ENCODE measurements at places on chromosomes 4 and X.

GRCh38 chrX:120549483-120550452, 11.0 kb downstream of the CUL4B start:
- no peak for DNase-seq

DNA sequence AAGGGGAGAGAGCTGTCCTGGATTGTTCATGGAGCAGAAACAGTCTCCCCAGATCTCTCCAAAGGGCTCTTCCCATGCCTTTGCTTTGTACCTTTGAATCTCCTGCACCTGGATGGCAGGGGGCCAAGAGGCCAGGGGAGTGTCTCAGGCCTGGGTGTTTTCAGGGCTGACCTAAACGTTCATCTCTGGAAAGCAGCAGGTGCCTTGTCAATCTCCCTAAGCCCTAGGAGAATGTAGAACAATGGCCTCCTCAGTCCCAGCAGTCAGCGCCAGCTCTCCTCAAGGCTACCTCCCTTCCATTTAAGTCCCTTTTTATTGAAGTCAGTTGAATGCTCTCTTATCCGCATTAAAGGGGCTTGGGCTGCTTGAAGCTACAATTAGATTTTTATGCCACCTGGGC, 31.2 kb upstream of the NSUN7 start:
- no peak for DNase-seq

GRCh38 chrX:84907324-84907968, 96.2 kb upstream of the APOOL start:
- DNase-seq: peak; percentile 0

- DNase-seq: peak; percentile 1
Observed at GRCh38 chrX:80648023-80648422, 161.7 kb downstream of the BRWD3 start.

GRCh38 chrX:46647251-46647650, 73.7 kb downstream of the CHST7 start:
- DNase-seq: no peak

DNA sequence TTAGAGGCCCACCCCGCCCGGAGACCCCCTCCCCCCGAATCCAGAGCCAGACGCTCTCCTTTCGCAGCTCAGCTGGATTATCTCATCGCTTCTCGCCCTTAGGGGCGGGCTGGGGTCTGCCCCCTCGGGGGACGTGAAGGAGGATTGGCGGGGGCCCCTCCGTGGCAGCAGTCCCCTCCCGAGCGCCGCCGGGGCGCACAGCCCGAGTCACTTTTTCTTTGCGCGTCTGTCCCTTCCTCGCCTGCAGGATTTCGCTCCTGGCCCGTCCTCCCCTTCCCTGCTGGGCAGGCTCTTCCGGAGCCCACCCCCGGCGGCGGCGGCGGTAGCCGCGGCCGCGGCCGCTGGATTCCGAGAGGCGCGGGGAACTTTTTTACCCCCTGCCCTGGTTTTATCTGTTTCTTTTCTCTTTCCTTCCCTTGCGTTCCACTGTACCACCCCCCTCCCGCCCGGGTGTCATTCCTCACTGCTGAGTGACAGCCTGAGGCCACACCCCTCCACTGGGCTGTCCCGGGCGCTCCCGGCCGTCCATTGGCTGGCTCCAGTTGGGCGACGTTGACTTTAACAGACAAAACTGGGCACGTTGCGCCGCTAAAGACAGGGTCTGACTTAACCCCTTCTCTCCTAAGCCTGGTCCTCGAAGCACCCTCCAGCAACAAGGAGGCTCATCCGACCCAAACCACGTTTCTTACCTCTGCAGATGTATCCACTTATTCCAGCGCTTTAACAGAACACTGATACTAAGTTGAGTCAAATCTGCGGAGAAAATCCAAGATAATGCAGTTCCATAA, 492 bp upstream of the NKX3-2 start:
- no peak for DNase-seq

DNA sequence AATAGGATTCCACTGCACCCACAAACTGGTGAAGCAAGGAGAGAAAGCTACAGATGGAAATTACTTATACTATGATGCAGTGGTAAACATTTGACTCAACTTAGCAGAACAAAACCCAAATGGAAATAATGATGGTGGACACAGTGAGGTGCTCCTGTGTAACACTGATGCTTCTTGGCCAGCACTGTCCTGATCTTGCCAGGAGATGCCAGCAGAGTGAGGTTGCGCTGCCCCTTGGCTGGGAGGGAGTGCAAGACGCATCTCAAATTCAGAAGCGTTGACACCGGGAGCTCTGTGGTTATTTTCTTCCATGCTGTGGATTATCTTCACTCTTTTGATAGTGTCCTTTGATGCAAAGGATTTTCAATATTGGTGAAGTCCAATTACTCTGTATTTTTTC, 22.0 kb upstream of the ARSH start:
- no peak for DNase-seq

GRCh38 chr4:72631296-72631695, 62.3 kb upstream of the ADAMTS3 start:
- no peak for DNase-seq

GRCh38 chrX:44319550-44319949, 23.9 kb downstream of the EFHC2 start:
- DNase-seq: no peak

- no peak for DNase-seq
Observed at GRCh38 chr4:94307231-94307871, 35.3 kb downstream of the HPGDS start.

DNA sequence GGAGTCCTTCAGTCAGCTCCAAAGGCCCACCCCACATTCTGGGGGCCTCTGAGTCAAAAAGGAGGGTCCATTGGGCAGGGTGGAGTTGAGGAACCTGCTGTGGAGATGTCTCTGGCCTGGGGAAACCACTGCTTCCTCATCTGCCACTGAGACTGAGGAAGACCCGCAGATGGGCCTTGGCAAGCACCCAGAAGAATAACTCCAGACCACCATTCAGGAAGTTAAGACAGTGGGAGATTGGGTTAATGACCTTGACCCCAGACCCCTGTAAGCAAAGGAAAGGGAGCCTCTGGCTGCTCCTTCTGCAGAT, 8.1 kb upstream of the HSD17B10 start:
- DNase-seq: no peak

DNA sequence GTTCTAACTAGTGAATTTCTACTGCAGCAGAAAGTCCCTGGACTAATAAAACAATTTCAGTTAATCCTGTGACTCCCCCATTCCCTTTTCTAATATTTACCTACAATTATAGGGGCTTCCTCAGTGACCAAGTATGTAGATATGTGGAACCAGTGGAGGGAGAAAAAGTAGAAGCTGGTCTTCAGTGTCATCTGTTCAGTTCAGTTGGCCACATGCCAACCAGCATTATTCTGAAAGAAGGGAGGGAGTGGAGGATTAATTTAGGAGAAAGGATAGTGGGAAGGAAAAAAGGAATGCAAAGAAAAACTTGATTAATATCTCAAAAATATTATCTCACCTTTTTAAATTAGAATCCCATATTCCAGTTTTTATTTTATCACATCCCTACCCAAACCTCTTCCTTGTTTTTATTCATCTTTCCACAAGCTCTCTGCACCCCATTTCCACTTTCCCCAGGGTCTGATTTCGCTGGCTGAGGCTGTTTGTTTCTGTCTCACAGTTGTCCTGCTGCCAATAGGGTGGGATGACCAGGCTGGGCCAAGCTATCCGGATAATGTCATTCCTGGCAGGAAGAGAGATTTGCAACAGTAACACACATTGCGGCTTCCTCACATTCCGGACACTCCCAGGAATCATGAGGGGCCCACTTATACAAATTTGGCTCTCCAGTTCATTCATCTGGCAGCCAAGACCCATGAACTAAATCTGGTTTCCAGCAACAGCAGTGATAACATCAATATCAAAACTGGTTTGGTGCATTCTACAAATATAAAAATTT, 24.6 kb upstream of the ANTXR2 start:
- no peak for DNase-seq

DNA sequence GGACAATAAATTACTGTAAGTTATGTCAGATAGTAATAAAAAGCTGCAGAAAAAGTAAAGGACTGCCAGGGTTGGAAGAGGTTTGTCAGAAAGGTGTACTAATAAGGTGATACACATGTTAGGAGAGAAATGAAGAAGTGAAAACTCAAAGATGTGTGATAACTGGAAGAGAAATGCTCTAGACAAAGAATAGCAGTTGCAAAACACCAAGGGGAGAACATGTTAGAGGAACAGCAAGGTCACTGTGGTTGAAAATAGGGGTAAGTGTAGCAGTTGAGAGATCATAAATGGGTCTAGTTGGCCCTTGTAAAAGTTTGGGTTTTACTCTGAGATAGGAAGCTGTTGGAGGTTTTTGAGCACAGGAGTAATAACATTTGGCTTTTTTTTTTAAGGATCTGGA, 46.9 kb downstream of the HSPA4L start:
- no peak for DNase-seq

GRCh38 chrX:106952988-106953387, 32.8 kb downstream of the CLDN2 start:
- DNase-seq: peak; percentile 1

- no peak for DNase-seq
Observed at GRCh38 chrX:52082578-52082977, 13.6 kb upstream of the MAGED4B start.

GRCh38 chrX:9114245-9114644, 80.3 kb upstream of the FAM9B start:
- no peak for DNase-seq

GRCh38 chr4:16524911-16525554, 298.8 kb upstream of the TAPT1 start:
- DNase-seq: peak; percentile 27

All from midbrain (tissue), 1 donor.